Mesothelial cell of epicardium (in vitro differentiated cells): ENCODE measurements at places on chromosomes 4 and X.
A peak's percentile ranks its signal among the peaks of the same experiment; 100 is the strongest.

DNA sequence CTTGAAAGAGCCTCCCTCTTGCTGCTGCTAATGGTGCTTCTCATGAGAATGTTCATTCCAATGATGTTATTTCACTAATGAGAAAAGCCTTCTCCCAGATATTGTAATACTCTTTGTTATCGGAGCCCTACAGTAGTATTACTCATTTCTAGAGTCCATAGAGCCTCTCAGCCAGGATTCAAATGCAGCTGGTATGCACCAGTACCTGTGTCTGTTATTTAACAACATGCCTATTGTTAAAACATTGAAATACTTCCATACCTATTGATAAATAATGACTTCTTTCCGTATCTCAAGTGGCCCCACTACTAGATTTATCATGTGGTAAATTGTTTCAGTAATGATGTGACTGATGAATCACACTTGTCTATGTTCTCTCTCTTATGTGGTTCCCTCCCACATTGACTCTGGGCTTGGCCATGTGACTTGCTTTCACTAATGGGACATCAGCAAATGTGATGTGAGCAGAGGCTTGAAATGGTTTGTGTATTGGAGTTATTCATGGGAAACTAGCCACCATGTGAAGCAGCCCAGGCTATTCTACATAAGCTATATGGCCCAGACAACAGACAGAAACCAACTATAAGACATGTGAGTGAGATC, 207.6 kb downstream of the THOC2 start:
- no peak for DNase-seq

DNA sequence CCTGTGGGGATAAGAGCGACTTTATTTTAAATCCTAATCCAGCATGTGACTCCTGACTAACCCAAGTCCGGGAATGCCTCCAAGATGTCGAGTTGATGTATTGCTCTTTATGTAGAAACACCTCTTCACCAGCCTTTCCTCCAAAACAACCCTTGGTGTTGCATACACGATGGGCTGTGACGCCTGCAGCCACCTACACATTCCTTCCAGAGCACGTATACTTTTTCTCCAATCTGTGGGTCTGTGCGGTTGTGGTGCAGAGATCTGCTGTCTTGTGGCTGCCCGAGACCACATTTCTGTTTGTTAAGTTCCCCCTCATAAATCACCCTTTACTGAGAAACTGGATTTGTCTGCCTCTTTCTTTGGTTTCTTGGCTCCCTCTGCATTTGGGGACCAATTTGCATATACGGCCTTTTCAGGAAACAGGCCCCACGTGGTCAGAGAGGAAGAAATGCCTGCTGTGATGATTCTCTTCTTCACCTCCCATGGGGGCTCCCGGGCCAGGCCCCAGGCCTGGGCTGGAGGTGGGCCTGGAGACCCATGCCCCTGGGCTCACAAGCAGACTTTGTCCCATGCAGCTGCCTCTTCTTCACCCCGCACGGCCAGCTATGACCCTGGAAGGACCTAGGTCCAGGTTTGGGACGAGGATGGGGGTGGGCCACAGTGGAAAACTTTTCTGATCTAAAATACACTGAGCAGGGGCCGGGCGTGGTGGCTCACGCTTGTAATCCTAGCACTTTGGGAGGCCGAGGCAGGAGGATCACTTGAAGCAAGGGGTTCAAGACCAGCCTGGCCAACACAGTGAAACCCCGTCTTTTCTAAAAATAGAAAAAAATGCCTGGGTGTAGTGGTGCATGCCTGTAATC, 21.4 kb upstream of the AFAP1 start:
- DNase-seq: no peak

- peak; percentile 44 for DNase-seq
Observed at GRCh38 chr4:87219632-87220093, 755 bp downstream of the KLHL8 start.

GRCh38 chr4:2753436-2753835, 2.7 kb downstream of the TNIP2 start:
- no peak for DNase-seq

GRCh38 chr4:114495471-114495928, 103.1 kb upstream of the UGT8 start:
- no peak for DNase-seq
